ENCODE measurements at places on chromosomes 12 and 14. TPM values are rescaled to one million over a fixed set of nuclear protein-coding genes. Genes with fewer than 3 reads are reported as not detected.

GRCh38 chr14:86541972-86542371, 1012.0 kb downstream of the FLRT2 start:
- H3K27ac ChIP-seq: no peak overlapping the region
- DNase-seq: no peak
- no peaks in the 10 kb centered on the region for H3K36me3 ChIP-seq
- no peak overlapping the region for H3K4me3 ChIP-seq
- peaks cover 14% of the 10 kb centered on the region for H3K4me1 ChIP-seq
- no peaks in the 10 kb centered on the region for H3K27me3 ChIP-seq

- H3K27ac ChIP-seq: peak overlapping the region; percentile 80
- DNase-seq: peak; percentile 98
- H3K4me3 ChIP-seq: peak overlapping the region; percentile 33
Observed at GRCh38 chr12:47102845-47103651, 23.3 kb upstream of the AMIGO2 start.

DNA sequence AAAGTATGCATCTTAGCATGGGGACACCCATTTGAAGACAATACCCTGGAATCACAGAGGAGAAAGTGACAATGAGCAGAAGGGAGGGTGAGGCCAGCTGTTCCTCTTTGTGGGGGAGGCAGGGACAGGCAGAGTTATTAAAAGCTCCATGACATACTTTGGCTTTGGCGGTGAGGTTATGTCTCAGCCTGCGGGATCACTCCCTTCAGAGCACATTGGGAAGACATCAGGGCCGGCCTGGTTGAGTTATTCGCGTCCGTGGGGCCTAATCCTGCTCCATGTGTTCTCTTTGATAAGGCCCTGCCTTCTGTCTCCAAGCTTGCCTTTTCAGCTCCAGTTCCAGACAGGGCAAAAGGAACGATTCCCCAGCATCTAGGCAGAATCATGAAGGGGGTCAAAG, 98.8 kb upstream of the NTF3 start:
- peaks cover 4% of the 10 kb centered on the region for H3K27me3 ChIP-seq
- no peak overlapping the region for H3K4me3 ChIP-seq
- no peak overlapping the region for H3K27ac ChIP-seq
- no peaks in the 10 kb centered on the region for H3K4me1 ChIP-seq
- DNase-seq: no peak

The PLCZ1 gene
- not detected for total RNA-seq

The ADAM21 gene
- total RNA-seq: 0.31 TPM

The RAB3IP gene
- 1.4 TPM for total RNA-seq

The GLIPR1L1 gene
- total RNA-seq: not detected

The RIPK3 gene
- not detected for total RNA-seq

The BBOF1 gene
- total RNA-seq: 2.2 TPM

Data from HFFc6 (cell line).